ENCODE measurements at places on chromosomes 7 and 10.

DNA sequence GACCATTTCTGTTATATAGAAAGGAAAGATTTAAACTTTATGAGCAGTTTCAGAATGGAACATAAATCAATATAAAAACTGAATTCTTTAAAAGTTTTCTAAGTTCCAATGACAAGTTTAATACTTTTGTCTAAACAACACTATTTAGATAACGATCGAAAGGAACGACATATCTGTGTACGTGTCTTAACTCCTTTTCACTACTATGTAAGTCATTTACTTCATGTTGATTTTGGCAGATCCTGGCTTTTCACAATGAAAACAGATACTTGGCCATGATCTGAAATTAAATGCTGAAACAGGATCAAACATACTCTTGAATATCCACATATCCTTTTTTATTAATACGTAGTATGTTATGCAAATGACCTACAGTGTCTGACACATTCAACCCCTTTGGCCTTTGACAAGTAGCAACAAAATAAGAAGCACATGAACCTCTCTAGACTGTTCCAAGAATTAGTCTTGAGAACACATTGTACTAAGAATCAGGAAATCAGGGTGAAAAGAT lies 41.9 kb downstream of the RNLS start:
- no peak for DNase-seq

- DNase-seq: no peak
These were observed 13.4 kb upstream of the SH2D4B start for GRCh38 chr10:80524190-80524909.

DNA sequence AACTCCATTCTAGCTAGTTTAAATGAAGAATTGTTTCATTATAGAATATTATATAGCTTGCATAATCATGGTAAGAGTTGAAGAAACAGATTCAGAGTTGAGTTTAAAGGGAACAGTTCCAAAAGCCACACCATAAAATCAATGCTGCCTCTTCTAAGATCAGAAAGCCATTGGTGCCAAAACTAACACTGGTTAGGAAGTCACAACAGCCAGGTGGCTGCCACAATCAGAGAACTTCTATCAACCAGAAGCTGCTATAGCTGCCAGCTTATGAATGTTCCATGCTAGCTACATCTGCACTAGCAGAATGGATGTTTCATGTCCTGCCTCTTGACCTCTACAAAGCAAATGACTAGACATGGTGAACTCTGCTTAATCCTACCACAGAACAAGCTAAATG lies 583.1 kb upstream of the LRRN3 start:
- no peak for DNase-seq

GRCh38 chr10:23448802-23449570 lies 10.1 kb downstream of the OTUD1 start:
- no peak for DNase-seq

- DNase-seq: no peak
These were observed 106.7 kb upstream of the CAV2 start for GRCh38 chr7:116392806-116393205.
